Epithelial cell of proximal tubule (primary cell): ENCODE measurements at places on chromosomes 7 and 10. TPM values are rescaled to one million over a fixed set of nuclear protein-coding genes. Genes with fewer than 3 reads are reported as not detected.

PNLIPRP2 gene
- not detected in 2 replicates for total RNA-seq

LEP gene
- total RNA-seq, result not detected in 2 replicates

VSIR gene
- total RNA-seq, result 4.4 and 8.6 TPM in 2 replicates

ZNF736 gene
- 6.9 and 12.2 TPM in 2 replicates for total RNA-seq
